ENCODE measurements at places on chromosomes 3 and 15.

- no peak for DNase-seq
Observed at GRCh38 chr15:52144656-52145178, 32.1 kb upstream of the BCL2L10 start.

DNA sequence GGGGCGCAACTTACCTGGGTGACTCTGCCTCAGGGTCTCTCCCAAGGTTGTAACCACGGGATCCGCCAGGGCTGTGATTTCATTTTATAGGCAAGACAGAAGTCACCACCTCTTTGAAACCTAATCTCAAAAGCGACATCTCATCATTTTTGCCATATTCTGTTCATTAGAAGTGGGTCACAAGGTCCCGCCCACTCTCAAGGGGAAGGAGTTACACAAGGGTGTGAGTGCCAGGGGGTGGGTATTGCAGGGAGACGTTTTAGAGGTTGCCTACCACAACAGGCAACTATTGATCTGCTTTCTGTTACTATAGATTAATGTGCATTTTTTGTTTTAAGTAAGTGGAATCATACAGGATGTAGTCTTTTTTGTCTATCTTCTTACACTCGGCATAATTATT, 56.6 kb upstream of the ADPGK start:
- DNase-seq = no peak

- DNase-seq = no peak
Observed at GRCh38 chr15:39699516-39700374, 82.9 kb downstream of the FSIP1 start.

DNA sequence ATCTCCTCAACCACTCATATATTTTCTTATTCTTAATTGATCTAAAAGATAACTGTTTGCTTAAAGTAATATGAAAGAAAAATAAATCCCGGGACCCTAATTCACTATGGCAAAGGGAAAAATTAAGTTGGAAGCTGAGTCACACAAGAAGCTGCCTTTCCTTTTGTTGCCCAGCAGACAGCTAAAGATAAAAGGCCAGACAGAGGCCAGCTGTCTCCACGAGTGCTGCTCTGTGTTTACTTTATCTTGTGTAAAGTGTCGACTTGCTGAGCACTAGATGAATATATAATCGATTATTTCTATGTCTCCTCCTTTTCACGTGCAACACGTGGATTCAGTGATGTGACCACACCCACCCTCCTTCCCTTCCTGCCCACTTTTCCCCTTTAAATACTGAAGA, 52.8 kb upstream of the NSMCE3 start:
- DNase-seq = peak; percentile 41

GRCh38 chr3:25657293-25657692, 7.4 kb downstream of the TOP2B start:
- no peak for DNase-seq

GRCh38 chr15:67504796-67505195, 16.1 kb upstream of the C15orf61 start:
- no peak for DNase-seq

GRCh38 chr15:22810033-22810852, 23.8 kb downstream of the NIPA1 start:
- no peak for DNase-seq

- no peak for DNase-seq
Observed at GRCh38 chr15:91912336-91912735, 58.8 kb downstream of the SLCO3A1 start.

- peak; percentile 56 for DNase-seq
Observed at GRCh38 chr3:55013145-55013925, 85.5 kb upstream of the LRTM1 start.

- no peak for DNase-seq
Observed at GRCh38 chr3:136899622-136900158, 37.7 kb downstream of the NCK1 start.

DNA sequence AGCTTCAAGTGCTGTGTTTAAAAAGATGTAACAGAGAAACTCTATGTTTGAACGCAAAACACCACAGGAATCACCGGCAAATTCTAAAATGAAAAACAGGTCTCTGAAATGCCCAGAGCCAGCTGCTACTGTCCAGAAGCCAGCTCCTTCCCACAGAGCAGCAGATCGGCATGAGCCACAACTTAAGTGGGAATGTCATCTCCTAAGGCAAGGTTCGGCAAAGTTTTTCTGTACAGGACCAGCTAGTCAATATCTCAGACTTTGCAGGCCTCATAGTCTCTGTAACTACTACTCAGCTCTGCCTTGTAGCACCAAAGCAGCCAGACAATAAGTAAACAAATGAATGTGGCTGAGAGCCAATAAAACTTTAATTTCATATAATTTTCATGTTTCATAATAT, 4.9 kb downstream of the PLOD2 start:
- DNase-seq = no peak

GRCh38 chr3:82978368-82978767, 1216.9 kb upstream of the GBE1 start:
- DNase-seq = no peak

- no peak for DNase-seq
Observed at GRCh38 chr3:156819842-156820691, 6.1 kb upstream of the LEKR1 start.

GRCh38 chr3:135192929-135193328, 397.9 kb downstream of the EPHB1 start:
- DNase-seq = no peak

- DNase-seq = no peak
Observed at GRCh38 chr15:40803688-40804087, 3.2 kb upstream of the ZFYVE19 start.

DNA sequence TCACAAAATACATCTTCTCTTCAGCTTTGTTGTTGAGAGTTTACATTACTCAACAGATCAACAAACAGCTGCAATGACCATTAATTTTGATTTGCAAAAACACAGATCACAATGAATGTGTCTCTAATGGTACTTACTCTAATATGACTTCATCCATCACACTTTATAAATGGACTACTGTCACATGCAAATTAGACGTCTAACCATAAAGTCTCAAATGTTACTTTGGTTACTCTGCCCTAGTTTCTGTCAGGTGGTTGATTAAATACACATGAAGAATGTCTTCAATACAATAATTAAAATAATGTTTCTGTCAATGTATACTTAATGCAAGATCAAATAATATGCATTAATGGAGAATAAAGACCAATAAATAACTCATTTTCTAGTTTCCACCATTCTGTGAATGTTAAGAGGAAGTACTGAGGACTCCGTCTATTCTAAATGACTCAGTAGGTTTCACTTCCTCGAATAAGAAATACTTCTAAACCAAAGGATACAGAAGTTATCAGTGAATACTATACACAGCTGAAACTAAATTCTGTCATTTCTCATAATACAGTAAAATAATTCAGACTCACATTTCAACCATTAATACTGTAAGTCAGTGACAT, 145.8 kb downstream of the CBLB start:
- no peak for DNase-seq

DNA sequence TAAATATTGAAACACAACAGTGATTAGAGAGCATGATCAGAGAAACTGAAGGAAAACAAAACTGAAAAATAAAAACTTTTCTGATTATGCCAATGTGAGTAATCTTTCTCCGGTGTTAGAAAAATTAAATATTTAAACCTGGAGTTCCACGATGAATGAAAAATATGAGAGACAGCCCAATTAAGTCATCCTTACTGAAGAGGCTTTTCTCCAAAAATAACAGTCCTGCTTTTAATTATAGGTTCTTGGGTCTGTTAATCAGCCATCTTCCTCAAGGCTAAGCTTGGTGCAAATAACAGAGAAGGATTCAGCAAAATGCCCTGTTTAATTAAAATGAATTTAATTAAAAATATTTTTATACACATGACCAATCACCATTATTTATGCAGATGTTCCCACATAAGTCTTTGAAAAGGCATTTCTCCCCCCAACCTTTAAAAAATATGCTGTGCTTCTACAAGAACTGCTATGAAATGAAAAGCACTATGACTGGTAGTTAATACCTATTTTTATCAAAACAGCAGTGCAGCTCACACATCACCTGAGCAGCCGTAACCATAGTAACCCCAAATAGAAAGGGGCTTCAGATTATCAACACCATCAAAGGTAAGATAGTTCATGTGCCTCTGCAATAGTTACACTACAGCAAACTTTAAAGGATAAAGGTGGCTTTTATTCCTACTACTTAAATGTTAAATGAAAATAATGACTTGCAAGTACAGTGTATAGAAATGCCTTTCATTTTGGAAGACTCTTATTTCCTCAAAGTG, 175.7 kb downstream of the SLC9A9 start:
- peak; percentile 82 for DNase-seq

GRCh38 chr3:184616436-184616835, 54.9 kb downstream of the EPHB3 start:
- no peak for DNase-seq

- no peak for DNase-seq
Observed at GRCh38 chr3:88807491-88808105, 299.8 kb upstream of the EPHA3 start.

GRCh38 chr15:44792715-44793114, 56.4 kb downstream of the TRIM69 start:
- DNase-seq = no peak

DNA sequence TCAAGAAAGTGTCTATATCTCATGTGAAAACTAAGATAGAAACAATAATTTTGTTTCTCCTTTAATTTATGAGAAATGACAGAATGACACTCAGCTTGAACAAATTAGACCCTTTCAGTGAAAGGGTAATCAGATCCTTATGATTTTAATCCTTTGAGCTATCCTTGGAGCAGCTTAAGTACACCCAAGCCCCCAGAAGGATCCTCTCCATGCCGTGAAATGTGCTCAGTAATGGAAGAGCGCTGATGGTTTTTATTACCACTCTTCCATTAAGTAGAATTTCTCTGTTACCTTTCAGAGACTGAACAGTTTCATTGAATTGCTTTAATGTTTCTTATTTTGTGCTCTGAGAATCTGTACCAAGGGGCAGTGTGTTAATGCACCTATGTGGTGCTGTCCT, 54.3 kb downstream of the HMG20A start:
- no peak for DNase-seq

DNA sequence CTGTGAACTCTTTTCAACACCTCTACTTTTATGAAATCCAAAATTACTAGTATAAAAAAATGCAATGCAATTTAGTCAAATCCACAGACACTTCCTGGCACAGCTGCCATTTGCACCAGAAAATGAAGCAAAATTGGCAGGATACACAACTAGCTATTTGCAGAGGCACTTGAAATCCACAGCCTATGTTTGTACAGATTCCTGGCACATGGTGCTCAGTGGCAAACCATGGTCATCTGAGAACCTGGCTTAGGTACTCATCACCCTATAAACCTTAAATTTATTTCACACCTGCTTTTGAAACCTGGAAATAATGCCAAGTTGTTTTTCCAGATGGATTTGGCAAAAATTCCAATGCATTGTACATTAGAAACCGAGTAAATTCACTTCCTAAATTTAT, 20.2 kb upstream of the PPM1L start:
- DNase-seq = no peak

DNA sequence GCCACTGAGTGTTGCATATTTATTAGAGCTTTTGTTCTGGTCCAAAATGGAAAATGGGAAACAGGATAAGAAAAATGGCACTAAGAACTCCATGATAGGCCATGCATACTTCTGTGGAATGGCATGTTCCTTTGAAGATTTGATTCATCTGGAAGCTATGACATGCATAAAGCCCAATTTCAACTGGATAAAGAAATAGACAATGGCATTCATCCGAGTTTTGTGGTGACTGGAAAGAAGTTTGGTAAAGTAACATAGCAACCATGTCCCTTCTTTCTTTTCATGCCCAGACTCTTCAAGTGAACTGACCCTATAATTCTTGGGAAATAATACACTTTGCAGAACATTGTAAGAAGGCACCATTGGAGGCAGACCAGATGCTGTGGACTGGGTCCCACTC, 368.4 kb upstream of the IL12A start:
- DNase-seq = peak; percentile 14
